M059J (cell line): ENCODE measurements at places on chromosomes 5 and 9. TPM values are rescaled to one million over a fixed set of nuclear protein-coding genes. Genes with fewer than 3 reads are reported as not detected.

- no peak for DNase-seq
Measured at GRCh38 chr5:111266491-111266890, 42.3 kb downstream of the CAMK4 start.

LSM11 gene
- 3.0 and 5.1 TPM in 2 replicates for total RNA-seq

DNA sequence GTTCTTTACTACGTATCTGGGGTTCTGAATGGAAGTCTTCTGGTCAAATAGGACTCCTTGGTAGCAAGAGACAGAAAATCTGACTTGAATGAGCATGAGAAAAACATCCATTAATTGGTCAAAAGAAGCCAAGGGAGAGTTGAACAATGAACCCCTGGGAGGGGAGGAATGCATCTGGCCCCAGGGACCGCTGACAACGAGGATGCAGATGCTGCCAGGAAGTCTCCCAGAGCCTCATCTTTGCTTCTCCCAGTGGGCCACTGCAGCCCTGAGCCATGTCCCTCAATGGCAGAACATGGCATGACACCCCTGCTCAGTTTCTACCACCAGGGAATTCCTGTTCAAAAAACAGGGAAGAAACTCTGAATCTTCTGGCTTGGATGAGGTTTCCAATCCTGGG lies 50.5 kb upstream of the ICE1 start:
- no peak for DNase-seq

DNA sequence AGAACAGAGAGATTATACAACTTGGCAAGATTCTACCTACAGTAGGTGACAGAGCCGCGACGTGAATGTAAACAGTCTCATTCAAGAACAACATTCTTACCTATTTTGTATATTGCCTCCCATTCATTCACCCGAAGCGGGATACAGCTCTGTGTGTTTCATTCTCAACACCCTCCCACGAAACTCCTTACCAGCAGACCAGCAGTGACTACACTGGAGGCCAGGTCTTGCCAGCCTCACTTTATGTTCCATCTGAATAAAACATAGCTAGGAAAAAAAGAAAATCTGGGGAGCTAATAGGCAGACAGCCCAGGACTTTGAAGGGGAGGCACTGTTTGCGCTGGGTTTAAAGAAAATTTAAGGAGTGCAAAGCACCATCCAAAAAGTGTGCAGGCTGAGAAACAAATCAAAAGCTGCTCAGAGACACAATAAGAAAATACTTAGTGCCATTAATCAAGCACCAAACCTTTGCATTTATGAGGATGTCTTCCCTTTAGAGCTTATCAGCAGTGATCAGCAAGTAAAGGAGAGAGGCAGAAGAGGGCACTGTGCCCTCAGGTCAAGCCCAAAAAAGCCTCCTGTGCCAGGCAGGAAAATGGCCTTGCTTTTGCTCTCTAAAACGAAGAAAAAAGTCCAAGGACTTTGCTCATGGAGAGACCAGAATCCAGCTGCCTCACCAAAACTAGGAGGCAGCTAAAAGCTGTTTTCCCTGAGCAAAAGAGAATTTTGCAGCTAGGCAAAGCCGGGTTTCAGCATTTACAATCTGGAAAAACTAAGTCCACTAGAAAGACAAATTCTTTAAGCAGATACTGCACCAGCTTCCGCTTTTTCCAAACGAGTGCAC lies 295.1 kb downstream of the BNC2 start:
- peak; percentile 47 for DNase-seq

DNA sequence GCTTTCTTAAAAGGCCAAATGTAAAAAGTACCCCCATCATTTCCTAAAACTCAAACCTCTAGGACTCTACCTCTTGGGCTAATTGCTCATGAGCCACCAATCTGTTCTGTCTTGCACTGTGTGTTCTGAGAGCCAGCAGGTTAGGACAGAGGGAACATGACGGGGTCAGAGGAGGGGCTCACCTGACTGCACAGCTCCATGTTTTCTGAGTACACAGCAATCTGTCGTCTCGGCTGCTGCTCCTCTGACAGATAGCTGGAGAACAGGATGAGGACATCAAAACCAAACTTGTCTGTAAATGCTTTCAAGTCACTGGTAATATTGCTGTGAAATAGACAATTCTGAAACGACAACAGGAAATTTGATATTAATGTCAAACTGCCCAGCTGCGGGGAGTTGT lies 50.9 kb upstream of the PCA3 start:
- no peak for DNase-seq

DNA sequence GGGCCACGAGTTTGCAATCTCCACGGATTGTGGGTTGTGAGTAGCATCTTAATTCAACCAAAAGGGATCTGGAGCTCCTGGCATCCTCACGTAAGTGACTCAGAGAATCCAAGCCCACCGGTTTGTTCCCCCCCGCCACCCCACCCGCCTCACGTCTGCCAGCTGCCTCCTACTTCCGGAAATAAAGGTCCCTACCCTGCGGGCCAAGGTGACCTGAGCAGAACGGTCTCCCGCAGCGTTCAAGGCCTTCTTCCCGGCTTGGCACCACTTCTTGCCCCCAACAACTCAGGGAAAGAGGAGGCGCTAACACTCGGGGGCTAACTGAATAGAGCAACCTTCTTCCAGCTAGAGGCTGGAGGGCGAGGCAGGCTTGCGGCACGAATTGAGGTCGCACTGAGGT lies 8.8 kb upstream of the GPRIN1 start:
- DNase-seq: peak; percentile 14

- DNase-seq: no peak
Measured at GRCh38 chr9:34862836-34863235, 95.2 kb upstream of the PHF24 start.

GRCh38 chr5:148804393-148804792 lies 22.0 kb upstream of the ADRB2 start:
- no peak for DNase-seq

DNA sequence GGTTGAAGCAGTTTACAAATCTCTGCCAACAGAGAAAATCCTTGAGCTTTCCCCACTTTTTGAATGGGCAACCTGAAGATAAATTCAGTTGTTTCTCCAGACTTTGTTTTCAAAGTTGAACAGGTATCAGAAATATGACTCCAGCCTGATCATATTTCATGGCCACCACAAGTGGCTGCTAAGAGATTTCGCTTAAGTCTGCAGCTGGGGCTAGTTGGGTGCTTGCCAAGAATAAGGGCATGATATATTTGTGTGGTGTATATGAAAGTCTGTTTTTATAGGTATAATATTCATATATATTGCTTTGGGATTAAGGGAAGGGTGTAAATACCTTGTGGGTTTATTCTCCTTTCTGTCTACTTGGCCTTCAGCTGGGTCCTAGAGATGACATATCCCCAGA lies 168.4 kb upstream of the GDNF start:
- no peak for DNase-seq

MEIKIN gene
- not detected in 2 replicates for total RNA-seq

SPATA31A3 gene
- not detected in 2 replicates for total RNA-seq

- peak; percentile 85 for DNase-seq
Measured at GRCh38 chr5:143061161-143061945, 291.2 kb downstream of the ARHGAP26 start.

SLCO6A1 gene
- total RNA-seq: not detected in 2 replicates

C5orf58 gene
- total RNA-seq: not detected in 2 replicates

DNA sequence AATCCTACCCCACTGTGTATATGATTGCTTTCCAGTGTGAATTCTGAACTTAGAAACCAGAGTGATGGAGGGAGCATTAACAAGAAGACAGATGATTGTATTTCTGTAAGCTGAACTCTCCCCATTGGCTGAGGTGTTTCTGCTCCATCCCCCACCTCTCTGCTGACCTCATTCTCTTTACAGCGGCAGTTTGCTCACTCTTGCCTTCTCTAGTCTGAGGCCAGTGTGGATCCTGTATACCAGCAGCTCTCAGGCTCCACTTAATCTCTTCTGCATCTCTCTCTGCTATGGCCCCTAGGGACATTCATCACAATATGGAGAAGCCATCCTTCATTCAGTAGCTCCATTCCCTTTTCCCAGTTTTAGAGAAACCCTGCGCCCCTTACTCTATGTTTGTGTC lies 358.8 kb downstream of the MAN2A1 start:
- DNase-seq: no peak

CARD6 gene
- 5.7 and 8.0 TPM in 2 replicates for total RNA-seq

DNA sequence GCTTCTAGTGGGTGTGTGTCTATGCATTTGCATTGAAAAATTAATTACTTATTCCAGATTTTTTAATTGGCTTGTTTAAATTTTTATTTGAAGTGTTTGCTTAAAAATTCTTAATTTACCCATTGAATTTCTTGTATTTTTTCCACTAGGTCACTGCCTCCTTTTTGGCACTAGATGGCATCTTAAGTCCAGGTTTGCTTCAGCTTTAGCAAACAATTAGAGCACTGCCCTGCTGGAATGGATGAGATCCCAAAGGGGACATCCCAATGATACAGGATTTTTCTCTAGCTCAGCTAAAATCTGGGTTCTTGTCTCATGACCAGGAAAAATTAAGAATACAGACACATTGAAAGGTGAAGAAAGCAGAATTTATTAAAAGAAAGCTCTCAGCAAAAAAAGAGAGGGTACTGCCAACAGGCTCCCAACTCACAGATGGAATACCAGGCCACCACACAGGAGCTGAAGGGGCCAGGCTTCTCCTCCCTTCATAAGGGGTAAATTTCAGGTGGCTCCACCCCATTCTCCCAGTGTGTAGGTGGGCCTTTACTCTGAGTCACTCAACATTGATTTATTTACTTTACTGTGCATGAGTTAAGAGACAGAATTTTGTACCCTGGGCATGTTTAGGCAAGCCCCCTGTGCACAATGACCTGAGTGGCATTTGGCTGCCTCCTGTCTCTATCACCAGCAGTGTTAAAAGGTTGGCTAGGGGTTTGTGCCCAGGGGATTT lies 532.4 kb downstream of the ANXA1 start:
- peak; percentile 32 for DNase-seq

DNA sequence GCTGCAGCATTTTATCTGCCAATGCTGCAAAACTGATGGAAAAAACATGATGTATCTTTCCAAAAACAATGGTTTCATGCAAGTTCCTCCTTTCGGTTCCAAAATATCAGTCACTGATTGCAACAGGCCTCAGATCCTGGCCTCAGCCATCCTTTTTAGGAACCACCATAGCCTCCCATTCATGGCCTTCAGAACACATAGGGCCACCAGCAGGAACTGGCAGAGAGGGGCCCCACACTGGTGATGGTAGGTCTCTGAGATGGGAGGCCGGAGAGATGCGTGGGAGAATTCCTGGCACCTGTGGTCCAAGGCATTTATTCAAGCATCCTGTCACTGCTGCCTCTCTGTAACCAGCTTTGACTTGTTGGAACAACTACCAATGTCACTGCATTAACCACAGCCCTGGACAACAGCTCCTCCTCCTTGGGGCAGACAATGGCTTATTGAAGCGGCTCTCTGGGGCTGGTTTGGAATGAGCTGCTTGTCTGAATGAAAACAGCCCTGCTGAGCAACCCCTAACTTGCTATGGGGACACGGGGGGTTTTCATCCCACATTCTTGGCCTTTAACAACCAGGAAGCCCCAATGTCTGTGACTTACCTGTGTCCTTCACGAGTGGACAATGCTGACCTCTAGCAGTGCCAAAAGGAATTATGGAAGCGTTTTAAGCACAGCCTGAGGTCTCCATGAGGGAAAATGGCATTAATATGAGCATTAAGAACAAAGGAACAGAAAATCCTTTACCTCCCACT lies 108.1 kb downstream of the LHFPL2 start:
- DNase-seq: no peak

GRCh38 chr9:76677481-76678055 lies 86.7 kb upstream of the PCA3 start:
- DNase-seq: peak; percentile 88

GRCh38 chr9:71352837-71353236 lies 231.4 kb upstream of the TRPM3 start:
- DNase-seq: no peak

DNA sequence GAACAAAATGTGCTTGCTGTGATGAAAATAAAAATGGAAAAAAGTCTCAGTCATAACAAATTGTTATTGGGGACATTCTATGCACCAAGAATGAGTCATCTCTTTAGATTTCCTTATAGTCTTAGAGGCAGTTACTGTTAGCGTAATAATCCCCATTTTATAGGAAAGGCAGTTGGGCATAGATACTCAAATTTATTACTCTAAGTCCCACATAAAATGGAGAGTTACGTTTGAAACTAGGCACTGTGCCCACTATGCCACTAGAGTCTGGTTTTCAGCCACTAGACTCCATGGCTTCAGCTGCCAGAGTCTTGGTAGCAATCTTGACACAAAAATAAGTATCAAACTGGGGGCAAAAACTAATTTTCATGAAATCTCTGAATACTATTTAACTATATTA lies 317.9 kb upstream of the MEF2C start:
- no peak for DNase-seq

DNA sequence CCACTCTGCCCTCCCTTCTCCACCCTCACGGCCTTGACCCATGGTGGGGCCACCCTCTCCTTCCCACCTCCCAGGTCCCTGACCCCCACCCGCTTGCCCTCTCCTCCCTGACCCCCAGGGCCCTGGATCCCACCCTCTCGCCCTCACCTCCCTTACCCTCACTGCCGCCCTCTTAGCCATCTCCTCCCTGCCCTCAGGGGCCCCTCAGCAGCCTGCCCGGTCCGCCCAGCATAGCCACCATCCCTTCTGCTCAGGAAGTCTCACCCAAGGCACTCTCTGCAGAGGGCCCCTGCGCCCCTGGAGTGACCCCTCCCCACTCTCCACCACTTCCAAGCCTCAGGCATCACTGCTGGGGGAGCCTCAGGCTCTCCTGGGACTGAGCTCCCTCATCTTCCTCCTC lies 66.3 kb downstream of the MRPL36 start:
- DNase-seq: no peak

FCN1 gene
- total RNA-seq: not detected in 2 replicates

DNA sequence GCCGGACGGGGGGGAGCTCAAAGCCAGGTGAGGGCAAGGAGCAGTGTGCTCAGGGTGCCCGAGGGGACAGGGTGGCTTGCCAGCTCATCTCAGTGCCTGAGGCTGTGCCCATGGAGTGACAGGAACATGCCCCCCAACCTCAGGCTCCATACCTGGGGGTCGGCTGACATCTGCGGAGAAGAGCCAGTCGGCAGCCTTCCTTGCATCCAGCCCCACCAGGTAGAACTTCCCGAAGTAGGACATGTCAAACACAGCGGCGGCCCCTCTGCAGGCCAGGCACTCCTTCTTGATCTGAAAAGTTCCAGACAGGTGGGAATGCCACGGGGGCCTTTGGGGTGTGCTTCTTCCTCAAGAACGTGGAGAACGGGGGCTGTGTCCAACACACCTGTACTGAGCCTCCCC lies 42.1 kb downstream of the SARDH start:
- DNase-seq: no peak

- no peak for DNase-seq
Measured at GRCh38 chr5:8831251-8831650, 714.6 kb downstream of the SEMA5A start.
